ENCODE measurements at places on chromosomes 7 and 10. TPM values are rescaled to one million over a fixed set of nuclear protein-coding genes. Genes with fewer than 3 reads are reported as not detected.

Gene ZNF425
- 1.4 TPM for polyA plus RNA-seq

DNA sequence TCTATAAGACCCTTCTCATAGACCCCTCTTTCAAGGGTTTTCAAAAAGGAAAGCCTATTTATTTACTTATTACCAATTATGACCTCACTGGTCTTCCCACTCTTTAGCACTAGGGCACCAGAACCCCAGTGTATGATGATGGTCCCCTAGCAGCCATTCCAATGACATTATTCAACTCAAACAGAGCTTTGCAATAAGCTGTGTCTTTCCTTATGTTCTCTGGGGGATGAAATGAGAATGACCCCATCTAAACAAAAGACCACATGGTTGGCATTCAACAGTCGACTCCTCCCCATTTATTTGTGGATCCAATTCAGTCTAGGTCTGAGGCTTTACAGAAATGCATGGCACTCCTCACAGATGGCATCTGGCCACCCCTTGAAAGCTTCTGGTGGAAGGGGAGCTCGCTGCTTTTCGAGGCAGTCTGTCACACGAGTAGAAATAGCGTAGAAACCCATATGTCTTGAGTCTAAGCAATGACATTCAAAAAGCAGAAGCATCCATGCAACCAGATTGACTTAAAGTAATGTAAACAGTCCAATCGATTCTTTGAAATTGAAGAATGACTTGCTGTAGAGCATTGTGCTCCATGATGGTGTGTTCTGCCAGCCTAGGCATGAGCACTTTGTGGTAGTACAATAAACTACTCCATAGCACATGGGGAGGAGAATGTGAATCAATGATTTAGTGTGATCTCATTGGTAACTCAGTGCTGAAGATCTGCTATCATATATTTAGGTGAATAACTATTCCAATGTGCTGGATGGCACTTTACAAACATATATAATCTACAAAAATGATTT, 29.8 kb downstream of the NRP1 start:
- DNase-seq: no peak

Gene TMEM270
- not detected for polyA plus RNA-seq

DNA sequence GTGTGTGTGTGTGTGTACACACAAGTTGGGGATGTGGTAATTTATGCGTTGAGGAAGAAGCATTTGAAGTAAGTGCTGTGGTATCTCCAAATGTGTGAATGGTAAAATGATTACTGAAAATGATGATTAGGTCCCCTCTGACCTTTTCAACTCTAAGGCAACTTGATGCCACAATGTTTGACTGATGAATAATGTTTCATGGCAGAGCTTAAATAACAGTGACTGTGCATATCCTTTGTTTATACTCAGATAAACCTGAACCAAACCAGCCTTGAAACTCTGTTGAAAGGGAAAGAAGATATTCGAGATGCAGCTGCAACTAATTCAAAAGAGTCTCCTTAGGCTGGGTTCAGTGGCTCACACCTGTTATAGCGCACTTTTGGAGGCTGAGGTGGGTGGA, 64.8 kb upstream of the YAE1 start:
- no peak for DNase-seq

Gene FGFR2
- polyA plus RNA-seq: 0.20 TPM

Gene CH25H
- 0.05 TPM for polyA plus RNA-seq

DNA sequence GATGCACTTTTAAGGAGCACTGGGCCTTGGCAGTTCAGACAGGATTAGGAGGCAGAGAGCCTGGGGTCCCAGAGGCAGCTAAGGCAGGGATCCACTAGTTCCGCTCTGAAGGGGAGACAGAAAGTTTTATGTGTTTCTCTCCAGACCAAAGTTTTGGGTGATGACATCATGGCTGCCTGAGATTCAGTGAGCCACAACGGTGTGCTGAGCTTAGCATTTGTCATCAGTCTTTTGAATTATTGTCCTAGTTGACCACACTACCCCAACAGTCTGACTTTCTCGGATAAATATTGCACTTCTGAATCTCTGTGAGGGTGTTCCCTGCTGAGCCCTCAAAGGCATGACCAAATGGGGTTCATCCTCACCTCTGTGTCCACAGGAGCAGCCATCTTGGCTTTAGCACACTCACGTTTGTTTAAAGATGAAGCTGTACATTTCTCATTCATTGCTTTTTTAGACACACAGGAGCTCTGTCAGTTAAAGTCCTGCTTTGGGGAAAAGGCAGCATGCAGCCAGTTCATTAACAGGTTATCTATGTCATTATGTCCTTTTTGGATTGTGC, 297.7 kb upstream of the LRGUK start:
- no peak for DNase-seq

Gene IKZF1
- 0.26 TPM for polyA plus RNA-seq

GRCh38 chr10:119480667-119481066, 61.9 kb downstream of the RGS10 start:
- no peak for DNase-seq

DNA sequence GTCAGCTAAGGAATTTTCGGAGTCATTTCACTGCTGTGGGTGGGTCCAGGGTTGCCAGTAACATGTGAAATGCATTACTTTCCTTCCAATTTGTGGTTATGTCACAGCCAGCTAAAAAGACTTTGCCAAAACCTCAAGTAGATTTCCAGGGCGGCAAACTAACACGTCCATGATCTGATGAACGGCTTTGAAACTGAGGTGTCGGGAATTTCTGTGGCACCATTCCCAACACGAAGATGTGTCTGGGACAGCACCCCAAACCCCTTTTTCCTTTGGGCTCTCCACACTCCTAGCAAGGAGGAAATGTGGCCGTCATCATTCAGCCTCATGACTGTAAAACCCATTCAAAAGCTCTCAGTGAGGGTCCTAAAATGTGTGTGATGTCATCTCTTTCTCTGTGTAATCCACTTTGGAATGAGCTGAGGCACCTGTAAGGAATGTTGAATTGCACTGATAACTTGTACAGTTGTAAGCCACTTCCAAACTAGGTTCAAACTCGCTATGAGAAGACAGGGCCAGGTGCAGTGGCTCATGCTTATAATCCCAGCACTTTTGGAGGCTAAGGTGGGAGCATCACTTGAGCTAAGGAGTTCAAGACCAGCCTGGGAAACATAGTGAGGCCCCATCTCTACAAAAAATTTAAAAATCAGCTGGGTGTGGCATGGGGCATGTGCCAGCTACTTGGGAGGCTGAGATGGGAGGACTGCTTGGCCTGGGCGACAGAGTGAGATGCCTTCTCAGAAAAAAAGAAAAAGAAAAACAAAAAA, 146.1 kb upstream of the FRMD4A start:
- DNase-seq: no peak

- no peak for DNase-seq
Observed at GRCh38 chr7:16729541-16729940, 24.0 kb upstream of the TSPAN13 start.

DNA sequence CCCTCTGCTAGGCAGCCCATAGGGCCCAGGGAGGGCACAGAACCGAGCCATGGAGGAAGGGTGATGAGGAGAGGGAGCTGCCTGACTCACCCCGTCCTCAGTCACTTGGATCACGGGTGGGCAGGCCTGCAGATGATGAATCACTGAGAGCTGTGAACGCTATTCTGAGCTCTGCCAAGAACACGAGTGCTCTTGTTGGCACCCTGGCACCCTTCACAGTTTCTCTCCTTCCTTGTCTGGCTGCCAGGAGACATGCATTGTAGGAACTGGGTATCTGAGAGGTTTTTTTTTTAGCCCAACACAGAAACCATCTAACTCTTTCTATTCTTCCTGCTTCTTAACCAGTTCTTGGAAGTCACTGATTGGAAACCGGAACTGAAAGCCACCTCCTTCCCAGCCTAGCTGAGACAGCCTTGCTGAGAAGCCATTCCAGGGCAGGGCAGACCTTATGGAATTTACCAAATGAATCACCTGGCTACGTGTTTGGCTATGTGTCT, 82.1 kb downstream of the SLC37A3 start:
- peak; percentile 81 for DNase-seq

Gene RASSF4
- 11.1 TPM for polyA plus RNA-seq

GRCh38 chr7:111238886-111239285, 148.0 kb downstream of the LRRN3 start:
- DNase-seq: no peak

DNA sequence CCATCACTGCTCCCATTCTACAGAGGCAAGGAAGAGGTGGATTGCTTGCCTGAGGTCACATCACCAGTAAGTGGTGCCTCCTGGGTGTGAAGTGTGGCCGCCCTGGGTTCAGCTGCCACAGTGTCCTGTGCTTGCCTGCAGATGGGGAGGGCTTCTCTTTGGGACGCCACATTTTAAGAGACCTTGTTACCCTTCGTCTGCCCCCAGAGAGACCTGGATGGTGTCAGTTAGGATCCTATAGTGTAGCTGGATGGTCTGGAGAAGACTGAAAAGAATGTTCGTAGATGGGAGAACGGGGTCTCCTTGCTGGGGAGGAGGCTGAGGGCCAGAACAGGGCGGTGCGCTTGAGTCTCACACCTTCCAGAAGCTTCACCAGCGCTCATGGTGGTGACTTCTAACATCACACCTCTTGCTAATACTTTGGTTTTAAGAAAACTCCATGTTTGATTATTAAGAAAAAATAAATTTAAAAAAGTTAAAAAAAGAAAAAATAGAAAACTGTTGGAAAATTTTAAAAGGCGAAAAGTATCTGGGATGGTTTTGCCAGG, 2.3 kb downstream of the DOCK1 start:
- DNase-seq: no peak

DNA sequence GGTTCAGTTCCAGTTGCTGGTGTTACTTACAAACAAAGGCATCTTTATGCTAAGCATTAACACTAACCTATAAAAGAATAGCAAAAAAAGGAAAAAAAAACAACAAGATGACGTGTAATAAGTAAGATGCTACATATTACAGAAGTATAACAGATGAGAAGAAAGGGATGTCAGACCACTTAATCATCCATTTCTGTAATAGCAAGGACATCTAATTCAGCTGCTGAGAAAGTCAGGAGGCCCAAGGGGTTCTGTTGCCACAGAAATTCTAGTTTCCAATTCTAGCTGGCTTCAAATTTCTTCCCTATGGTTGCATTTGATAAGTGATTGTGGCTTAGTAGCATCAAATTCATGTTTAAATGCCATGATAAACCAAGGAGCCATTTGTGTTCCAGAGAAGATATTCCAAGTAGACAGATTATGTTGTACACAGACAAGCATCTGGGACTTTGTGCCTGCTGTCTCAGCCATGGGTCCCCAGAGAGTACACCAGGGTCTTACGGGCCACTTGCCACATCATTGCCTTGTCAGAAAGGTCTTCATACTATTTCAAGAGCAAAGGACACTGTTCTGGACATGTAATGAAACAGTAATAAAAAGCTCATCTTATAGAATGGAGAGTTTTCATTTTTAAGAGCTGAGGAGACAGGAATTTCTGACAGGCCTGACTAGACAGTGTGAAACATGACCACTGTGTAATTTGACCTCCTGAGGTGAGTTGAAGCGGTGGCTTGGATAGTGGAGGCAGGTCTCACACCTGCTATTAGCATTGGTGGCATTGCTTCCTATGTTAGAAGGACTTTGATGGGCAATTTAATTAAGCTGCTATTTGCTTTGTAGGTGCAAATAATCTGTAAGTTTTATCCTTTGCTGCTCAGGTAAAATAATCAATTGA, 4.2 kb upstream of the ASB4 start:
- DNase-seq: no peak

Gene OR2A1
- polyA plus RNA-seq: not detected

GRCh38 chr7:132214452-132214851, 361.8 kb downstream of the PLXNA4 start:
- no peak for DNase-seq

DNA sequence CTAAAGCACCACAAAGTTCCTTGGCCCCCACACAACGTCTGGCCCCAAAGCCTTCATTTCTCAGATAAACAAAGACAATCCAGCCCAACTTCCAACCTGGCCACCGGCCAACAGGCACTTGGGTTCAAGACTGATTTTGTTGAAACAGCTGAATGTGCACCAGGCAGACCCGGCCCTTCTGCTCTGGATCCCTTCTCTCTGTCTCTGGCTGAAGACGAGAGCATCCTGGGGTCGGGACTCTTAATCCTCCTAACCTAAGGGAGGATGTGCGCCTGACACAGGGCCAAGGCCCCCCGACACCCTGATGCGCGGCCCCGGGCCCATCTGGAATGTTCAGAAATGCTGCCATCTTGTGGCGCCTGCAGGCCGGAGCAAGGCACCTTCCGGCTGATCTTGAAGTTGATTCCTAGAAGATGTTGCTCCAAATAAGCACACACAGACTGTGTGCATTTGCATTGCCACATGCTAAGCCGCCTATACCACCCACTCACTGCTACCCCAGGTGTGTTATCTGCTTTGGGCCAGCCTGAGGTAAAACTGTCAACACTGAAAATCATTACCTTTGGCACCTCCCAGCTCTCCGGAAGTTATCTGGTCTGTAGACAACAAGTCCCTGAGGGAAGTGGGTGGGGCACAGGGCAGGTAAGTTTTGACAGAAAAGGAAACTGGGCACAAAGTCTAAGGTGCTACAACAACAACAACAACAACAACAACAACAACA, 98.4 kb upstream of the HABP2 start:
- DNase-seq: peak; percentile 46

DNA sequence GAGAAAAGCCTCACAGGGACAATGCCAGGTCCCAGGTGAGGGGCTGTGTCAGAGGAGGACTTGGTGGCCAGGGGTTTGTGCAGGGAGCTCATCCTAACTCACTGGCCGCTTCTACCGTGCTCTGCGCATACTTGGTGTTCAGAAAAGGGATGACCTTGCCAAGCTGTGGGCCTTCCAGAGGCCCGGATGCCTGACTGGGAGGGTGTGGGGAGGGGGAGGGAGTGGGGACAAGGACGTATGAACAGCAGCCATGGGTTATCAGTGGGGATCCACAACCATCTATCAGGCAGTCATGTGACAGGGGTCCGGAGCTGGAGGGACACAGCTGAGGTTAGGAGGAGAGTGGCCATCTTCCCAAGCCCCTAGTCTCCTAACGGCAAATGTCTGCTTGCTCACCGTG, 6.2 kb downstream of the SFXN4 start:
- DNase-seq: no peak

Gene PRLHR
- 0.01 TPM for polyA plus RNA-seq

Gene CRYGN
- not detected for polyA plus RNA-seq

DNA sequence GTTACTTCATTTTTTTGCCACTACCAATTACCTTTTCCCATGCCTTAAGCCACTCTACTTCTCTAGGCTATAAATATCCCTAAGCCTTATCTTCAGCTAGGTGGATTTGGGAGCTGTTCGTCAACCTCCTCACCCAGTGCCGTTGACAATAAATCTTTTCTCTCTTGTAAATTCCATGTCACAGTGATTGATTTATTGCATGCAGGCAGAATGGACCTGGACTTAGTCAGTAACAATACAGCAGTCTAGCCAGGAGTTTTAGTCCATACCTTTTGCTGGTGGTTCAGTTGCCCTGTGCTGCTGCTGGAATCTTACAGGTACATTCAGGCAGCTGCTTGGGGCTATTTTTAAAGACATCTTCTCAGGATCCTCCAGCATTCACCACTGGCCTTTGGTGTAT, 350.5 kb upstream of the NRG3 start:
- no peak for DNase-seq

DNA sequence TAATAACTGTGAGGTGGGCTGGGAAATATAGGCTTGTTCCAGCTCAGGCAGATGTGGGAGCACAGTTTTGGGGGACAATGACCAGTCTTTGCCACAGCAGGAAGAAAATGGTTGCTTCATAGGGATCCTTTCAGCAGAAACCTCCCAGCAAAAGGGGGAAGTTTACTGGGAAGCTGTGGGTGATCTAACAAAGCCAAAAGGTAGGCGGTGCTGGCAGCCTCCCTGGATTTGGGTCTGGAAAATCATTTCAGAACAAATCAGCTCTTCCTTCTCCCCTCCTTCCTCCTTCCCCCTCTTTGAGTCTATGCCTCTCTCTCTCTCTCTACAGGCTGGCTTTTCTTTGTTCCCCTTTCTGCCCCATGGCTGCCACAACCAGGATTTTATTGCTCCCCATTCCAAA, 16.2 kb downstream of the RPS24 start:
- DNase-seq: no peak

Data from psoas muscle (tissue), 8 donors.